Natural killer cell treated with Interleukin-12 subunit alpha and Interleukin-12 subunit beta and Interleukin-15 and Interleukin-18, amount 100 ng/mL, for 72 hours (primary cell): ENCODE measurements at places on chromosomes 12 and 14.

DNA sequence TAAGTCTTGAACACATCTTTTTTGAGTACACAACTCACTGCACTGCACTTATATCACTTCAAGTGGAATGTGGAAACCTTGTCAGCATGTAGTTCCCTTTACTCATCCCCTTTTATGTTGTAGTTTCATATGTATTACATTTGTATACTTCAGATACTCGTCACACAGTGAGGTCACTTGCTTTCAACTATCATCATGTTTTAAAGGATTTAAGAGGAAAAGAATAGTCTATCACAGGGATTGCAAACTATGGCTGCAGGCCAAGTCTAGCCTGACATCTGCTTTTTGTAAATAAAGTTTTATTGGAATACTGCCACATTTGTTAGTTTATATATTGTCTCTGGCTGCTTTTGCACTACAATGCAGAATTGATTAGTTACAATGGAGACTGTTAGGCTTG is 24.3 kb downstream of the CNOT2 start:
- no peak for DNase-seq

GRCh38 chr12:68364893-68365725 is 32.9 kb upstream of the MDM1 start:
- peak; percentile 98 for DNase-seq

DNA sequence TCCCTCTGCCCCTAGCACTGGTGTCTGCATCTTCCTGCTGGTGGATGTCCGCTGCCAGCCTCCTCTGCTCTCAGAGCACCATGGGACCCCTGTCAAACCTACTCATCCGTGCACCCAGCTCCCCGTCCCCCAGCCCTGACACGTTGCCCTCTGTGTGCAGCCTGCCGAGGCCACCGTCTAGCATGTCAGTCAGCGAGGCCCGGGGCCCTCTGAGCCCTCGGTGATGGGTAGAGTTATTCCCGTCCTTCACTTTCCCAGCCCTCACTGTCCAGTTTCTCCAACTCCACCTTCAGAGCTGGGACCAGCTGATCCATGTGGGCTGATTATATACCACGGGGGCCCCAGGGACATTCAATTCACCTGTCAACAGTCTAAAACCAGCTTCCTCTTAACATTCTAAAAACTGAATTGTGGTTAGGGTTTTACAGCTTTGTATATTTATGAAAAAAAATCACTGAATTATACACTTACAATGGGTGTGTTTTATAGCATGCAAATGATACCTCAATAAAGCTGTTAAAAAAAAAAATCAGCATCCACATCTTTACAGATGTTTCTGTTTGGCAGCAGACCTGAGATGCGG is 61.3 kb downstream of the CCDC88C start:
- DNase-seq: peak; percentile 47

DNA sequence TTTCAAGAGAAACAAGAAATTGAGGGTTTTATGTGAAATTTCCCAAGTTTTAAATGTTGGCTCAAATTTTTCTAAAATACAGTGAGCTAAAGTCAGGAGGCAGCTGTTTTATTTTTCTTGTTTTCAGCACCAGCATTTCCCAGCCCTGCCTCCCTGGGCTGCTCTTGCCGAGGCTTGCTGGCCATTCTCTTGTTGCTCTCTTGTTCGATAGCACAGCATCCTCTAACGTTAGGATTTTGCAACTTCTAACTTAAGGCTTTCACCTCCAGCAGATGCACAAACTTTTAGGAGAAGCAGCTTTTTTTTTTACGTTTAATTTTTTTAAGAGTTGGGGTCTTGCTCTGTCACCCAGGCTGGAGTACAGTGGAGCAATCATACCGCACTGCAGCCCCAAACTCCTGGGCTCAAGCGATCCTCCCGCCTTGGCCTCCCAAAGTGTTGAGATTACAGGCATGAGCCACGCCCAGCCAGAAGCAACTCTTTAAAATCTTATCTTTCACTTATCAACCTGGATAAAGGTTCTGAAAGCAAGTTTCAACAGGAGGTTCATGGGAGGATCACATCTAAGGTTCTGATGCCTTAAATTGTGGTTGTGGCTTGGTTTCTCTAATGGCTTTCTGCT is 40.2 kb downstream of the B4GALNT3 start:
- DNase-seq: no peak

DNA sequence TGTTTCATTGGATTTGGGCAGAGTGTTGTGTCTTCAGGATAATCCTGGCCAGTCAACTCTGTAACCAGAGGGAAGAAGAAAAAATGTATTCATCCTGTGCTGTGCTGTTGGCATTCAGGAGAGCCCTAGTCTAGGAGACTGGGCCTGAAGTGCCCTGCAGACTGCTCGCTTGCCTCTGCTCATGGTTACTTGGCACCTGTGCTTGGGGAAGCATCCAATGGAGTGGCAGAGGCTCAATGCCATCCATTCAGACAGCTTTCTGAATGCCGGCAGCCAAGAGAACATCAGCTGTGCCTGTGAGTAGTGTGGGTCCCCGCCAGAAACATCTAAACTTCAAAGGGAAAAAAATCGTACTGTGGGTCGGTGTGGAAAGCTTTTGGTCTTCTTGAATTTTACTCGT is 124.2 kb downstream of the SRGAP1 start:
- DNase-seq: no peak

GRCh38 chr14:29800961-29801360 is 126.7 kb downstream of the PRKD1 start:
- DNase-seq: no peak

GRCh38 chr14:65833267-65833880 is 420.8 kb downstream of the FUT8 start:
- no peak for DNase-seq

GRCh38 chr14:54589843-54590242 is 22.9 kb downstream of the SAMD4A start:
- DNase-seq: no peak

DNA sequence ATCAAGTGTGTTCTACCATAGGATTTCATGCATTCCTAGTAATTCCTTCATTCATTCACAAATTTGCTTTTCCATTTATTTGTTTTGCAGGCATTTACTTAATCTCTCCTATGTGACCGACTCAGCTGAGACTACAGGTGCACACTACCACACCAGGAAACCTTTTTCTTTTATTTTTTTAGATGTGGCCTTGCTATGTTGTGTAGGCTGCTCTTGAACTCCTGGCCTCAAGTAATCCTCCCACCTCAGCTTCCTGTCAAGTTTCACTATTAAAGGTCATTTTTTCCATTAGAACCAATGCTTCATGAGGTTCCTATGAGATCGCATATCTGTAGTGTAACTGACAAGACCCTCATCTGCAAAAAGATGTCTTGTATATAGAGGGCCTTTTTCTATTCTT is 1218.7 kb downstream of the VRK1 start:
- no peak for DNase-seq

DNA sequence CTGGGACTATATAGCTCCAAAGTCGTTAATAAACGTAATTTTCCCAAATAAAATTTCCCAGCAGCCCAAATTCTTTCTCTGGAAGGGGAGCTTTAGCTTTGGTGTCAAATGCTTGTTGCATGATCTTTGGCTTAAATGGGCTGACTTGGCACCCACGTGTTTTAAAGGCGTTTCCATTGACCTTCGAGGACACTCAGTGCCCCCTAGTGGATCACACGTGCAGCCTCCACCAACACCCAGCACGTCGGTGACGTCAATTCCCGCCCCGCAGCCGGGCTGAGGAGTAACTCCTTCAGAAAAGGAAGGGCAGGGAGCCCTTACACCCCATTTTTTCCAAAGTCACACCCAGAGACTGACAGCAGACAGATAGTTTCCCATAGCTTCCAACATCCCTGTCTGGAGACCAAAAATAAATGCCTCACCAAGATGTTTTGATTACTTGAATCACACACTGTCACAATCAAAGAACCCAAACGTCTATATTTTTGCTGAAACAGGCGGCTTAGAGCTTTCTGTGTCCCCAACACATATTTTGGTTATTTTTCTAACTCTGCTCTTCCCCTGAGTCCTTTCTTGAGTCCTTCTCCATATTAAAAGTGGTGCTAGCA is 707.9 kb downstream of the AACS start:
- no peak for DNase-seq

GRCh38 chr14:19823178-19823577 is 19.6 kb downstream of the OR4N2 start:
- no peak for DNase-seq

- peak; percentile 60 for DNase-seq
Measured at GRCh38 chr12:6868211-6869048, 1.1 kb downstream of the TPI1 start.

DNA sequence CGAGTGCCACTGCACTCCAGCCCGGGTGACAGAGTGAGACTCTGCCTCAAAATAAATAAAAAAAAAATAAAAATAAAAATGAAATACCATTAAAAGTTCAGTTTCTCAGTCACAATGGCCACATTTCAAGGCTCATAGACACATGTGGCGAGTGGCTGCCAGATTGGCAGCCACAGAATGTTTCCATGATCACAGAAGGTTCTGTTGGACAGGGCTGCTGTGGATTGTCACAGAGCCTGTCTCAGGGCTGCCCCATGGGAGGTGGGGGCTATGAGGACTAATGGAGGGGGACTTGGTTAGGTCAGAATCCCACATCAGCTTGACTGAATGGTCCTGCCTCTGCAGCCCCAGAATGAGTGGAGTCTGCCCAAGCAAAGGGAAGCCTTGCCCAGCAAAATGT is 3.8 kb upstream of the PLA2G1B start:
- no peak for DNase-seq

DNA sequence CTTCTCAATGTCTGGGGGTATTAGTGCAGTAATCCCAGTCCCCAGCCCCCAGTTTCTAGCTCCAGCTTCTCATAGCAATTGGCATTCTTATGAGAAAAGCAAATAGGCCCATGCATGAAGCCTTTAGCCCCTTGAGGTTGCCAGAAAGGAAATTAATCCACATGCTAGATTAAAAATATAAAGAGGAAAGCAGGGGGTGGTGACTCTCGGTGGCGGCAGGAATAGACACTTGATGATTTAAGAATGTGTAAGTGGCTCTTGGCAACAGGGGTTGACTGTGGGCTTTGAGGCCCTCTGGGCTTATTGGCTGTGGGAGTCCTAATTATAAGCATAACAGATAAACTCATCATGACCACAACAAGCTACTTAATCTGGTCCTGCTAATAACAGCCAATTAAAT is 1367.3 kb upstream of the FLRT2 start:
- DNase-seq: no peak

GRCh38 chr14:52155651-52156213 is 86.9 kb upstream of the NID2 start:
- no peak for DNase-seq

DNA sequence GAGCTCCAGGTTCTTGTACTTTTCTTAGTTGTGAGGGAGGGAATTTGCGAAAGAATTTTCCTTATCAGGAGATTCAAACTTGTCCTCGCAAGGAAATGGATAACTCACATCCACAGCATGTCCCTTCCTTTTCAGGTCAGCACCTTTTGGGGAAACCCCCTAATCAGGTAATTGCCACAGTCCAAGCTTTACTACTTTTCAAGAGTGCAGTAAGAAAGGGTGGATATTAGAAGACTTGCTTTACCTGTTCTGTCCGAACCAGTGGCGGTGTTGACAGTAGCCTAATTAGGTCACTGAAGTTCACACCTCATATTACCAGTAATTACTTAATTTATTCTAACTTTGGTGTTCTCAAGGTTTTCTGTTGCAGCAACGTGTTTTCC is 6.7 kb upstream of the C12orf50 start:
- DNase-seq: no peak

DNA sequence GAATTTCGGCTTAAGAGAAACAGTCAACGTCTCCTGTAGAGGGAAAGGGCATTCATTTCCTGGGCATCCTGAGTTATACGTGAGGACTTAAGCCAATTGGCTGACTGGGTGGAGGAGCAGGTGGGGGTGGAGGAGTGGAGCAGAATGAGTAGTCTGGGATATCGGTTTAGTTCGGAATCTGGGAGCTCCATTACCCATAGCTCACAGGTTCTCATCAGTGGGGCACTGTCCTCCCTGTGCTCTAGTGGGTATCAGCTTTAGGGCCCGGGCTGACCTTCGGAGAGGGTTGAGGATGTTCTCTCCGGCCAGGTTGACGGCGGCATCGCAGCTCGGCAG is 704 bp downstream of the SDR39U1 start:
- DNase-seq: no peak

- no peak for DNase-seq
Measured at GRCh38 chr12:47378222-47378582, 298.4 kb upstream of the AMIGO2 start.

- DNase-seq: no peak
Measured at GRCh38 chr14:97233319-97233985, 436.3 kb downstream of the VRK1 start.

- no peak for DNase-seq
Measured at GRCh38 chr14:28608851-28609828, 157.4 kb upstream of the FOXG1 start.

DNA sequence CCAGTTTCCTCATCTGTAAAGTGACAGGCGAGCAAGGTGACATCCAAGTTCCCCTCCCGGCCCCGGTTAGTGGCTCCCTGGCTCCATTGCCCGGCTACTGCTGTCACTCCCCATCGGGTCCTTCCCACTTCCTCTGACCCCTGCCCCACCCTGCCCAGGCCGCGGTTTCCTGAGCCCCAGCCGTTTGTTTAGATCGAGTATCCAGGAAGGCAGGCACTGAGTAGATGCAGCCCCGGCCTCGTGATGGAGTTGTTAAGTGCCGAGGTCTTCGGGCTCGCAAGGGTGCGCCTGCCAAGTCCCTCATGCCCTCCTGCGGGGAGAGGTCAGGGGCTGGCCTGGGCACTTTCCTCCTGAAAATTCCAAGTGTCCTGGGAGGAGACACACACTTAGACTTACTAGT is 55.4 kb downstream of the TEAD4 start:
- no peak for DNase-seq
